IgD-negative memory B cell (primary cell): ENCODE measurements at places on chromosomes 12 and 14. TPM values are rescaled to one million over a fixed set of nuclear protein-coding genes. Genes with fewer than 3 reads are reported as not detected.

The DIO2 gene
- not detected for polyA plus RNA-seq

The KRT3 gene
- not detected for polyA plus RNA-seq

The PPP1R36 gene
- not detected for polyA plus RNA-seq

The NOS1 gene
- not detected for polyA plus RNA-seq

The HNF1A gene
- not detected for polyA plus RNA-seq

The SAV1 gene
- polyA plus RNA-seq, result 55.8 TPM

The SLC39A2 gene
- not detected for polyA plus RNA-seq

The TAS2R42 gene
- polyA plus RNA-seq, result not detected

The GAS2L3 gene
- polyA plus RNA-seq, result not detected

The NFE2 gene
- 0.44 TPM for polyA plus RNA-seq
